Amniotic epithelial cell (primary cell): ENCODE measurements at places on chromosomes 6 and 20.

DNA sequence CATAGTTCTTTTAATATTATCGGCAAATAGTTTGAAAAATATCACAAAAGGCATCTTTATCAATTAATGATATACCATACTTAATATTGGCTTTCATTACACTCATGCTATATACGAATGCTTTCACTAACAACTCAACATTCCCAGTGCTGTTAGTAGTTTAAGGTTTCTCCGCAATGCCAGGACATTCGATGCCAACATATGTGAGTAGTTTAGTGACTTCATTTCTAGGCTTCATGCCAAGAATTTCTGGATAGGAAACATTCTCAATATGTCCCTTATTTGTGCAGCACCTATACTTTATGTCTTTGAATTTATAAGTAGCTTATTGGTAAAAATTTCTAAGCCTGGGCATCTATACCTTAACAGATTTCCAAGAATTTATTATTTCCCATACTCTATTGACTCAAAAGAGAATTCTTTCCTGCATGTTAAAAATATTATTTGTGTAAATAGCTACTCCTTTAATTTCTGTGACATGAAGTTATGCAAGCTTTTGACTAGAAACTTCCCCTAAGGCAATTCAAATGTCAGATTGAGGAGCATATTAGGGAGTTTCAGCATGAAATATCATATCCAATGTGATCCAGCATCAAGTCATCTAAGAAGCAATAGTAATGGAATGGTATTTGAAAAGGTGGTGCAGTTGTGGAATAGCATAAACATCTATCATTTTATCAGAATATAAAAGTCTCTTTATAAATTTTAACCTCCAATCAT lies 236.0 kb upstream of the STXBP5 start:
- peak; percentile 53 for DNase-seq

GRCh38 chr20:58606184-58606583 lies 44.9 kb upstream of the STX16 start:
- DNase-seq, result no peak

GRCh38 chr6:139706912-139707311 lies 332.5 kb upstream of the CITED2 start:
- no peak for DNase-seq

- peak; percentile 14 for DNase-seq
Measured at GRCh38 chr6:21085643-21086042, 507.9 kb upstream of the SOX4 start.

GRCh38 chr6:53593001-53593488 lies 48.1 kb upstream of the GCLC start:
- DNase-seq, result peak; percentile 86

DNA sequence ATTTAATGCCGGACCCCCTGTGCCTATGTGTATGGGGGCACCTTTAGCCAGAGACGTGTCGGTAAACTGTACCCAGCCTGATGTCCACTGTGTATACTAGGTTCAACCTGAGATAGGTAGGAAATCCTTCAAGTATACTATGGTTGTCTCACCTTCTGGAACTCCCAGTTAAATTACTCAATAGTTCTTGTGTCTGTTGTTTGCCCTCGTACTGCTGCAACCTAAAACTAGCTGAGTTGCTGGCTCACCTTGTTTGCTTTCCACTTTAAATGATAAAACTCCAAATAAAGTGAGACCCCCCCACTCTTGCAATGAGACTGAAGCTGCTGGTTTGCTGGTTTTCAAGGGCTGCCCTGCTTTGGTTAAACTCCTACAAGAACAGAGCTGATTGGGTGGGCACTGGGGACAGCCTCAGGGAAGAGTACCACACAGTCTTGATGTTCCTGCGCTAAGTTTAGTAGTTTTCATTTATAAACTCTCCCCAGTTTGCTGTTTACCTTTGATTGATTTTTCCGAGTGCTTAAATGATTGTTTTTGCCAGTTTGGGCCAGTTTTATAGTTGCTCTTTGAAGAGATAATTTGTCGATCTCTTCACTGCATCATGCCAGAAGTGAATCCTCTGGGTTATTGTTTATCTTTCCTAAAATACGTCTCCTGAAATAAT lies 1281.8 kb upstream of the MAP3K7 start:
- no peak for DNase-seq

GRCh38 chr6:164417537-164418261 lies 891.7 kb downstream of the C6orf118 start:
- no peak for DNase-seq

GRCh38 chr6:157151029-157151428 lies 172.3 kb downstream of the TMEM242 start:
- no peak for DNase-seq
